BE2C (cell line): ENCODE measurements at places on chromosomes 7 and 10.

- DNase-seq = no peak
Measured at GRCh38 chr7:151756076-151756731, 120.7 kb downstream of the PRKAG2 start.

DNA sequence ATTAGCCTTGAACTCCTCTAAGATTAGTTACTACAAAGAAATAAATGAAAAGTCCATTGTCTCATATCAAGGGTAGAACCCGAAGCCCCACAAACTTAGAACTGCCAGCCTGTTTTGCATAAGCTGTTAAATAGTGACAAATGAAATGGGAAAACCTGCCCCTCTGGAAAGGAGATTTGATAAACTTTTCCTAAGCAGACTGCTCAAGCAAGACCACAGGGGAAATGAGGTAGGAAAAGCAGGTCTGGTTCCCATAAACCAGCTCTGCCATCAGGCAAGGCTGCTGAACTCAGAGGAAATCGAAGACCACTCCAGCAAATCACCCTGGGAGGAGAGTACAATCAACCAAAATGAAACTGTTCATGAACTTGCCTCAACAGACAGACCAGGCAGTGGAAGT lies 181.5 kb upstream of the AOAH start:
- DNase-seq = no peak

DNA sequence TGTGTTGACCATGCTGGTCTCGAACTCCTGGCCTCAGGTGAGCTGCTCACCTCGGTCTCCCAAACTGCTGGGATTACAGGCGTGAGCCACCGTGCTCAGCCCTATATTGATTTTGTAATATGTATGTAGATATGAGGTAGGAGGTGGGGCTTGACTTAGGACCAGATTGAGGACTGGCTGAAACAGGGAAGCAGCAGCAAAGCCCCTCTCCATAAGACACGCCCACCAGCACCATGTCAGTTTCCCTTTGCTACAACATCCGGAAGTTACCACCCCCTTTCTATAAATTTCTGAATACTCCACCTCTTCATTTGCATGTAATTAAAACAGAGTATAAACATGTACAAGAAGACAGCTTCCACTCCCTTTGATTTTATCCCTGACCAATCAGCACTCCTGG lies 47.9 kb upstream of the MYL10 start:
- DNase-seq = no peak

- DNase-seq = no peak
Measured at GRCh38 chr10:21895932-21896331, 107.6 kb downstream of the DNAJC1 start.

GRCh38 chr10:110091830-110092229 lies 84.0 kb downstream of the ADD3 start:
- DNase-seq = no peak

- no peak for DNase-seq
Measured at GRCh38 chr7:130493275-130493873, 1.5 kb downstream of the MEST start.

- DNase-seq = peak; percentile 81
Measured at GRCh38 chr7:99579956-99580777, 17.9 kb upstream of the TMEM225B start.

DNA sequence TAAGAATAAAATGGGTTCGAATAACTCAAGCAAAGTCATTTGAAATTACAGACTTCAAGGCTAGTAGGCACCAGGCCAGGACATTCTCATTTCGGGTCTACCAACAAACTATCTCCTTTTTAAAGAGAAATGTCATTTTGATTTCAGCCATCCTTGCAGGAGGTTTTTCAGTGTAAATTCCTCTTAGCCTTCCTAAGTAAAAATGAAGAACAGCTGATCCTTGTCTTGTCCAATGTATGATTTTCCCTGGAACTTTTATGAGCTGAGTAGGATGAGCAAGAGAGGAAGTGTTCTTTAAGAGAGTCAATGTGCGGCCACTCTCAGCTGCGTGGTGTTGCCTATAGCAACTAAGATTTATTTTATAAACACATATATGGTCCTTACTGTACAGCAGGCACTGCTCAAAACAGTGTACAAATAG lies 110.1 kb downstream of the PLCE1 start:
- no peak for DNase-seq

DNA sequence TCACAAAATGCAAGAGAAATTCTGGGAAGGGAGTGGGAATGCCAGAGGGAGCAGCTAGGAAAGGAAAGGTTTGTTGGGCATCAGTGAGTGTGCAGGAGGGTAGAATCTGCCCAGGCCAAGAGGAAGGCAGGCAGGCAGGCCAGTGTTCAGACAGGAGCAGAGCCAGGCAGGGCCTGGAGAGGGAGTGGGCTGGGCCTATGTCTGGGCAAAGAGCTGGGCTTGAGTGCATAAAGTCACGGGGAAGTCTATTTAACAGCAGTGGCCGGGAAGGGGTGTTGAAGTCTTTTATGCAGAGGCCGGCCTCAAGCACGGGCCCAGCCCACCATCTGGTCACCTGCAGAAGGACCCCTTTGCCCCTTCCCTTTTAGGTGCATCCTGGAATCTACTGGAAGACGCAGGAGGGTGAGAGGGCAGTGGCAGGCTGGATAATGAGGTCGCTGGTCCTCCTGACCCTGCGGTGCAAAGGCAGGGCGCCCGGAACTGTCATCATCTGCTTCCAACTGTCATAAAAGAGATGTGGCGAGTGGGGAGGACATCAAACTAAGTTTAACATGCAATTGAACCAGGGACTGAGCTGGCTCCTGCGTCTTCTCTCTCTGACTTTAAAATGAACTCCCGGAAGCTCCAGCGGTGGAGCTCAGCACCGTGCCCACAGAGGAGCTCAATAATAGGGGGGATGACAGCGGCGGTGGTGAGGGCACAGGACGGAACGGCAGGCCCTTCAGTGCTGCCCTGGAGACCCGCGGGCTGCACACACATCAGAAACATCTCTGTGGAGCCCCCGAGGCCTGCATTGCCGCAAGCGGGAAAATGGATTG lies 29.5 kb downstream of the CARD11 start:
- DNase-seq = no peak

DNA sequence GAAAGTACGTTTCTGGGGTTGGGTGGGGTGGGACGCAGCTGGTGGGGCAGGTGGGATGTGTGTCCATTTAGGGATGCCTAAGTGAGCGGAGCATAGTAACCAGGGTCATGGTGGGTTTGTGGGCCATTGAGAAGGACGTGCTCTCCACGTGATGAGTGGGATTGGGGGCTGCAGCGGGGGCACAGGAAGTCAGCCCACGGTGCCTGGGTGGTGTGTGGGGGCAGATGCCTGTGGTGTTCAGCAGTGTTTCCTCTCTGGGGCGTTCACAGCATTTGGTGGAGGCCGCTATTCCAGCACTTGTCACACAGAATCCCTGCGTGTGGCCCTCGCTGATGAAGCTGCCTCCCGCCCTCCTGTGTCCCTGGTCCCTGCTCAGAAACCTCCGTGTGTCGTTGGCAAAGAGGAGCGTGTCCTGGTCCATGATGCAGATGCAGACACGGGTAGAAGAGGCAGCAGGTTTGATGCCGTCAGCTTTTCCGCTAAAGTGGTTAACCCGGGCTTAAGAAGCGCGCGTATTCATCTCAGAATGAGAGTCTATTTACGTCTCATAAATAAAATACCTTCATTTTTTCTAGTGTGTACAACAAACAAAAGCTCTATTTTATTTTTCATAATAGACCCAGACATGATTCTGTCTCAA lies 274.2 kb downstream of the ADARB2 start:
- DNase-seq = no peak
